ENCODE measurements at places on chromosomes 12 and 14.
A peak's percentile ranks its signal among the peaks of the same experiment; 100 is the strongest.

- DNase-seq, result no peak
These were observed 19.8 kb upstream of the RNASE2 start for GRCh38 chr14:20935303-20935984.

DNA sequence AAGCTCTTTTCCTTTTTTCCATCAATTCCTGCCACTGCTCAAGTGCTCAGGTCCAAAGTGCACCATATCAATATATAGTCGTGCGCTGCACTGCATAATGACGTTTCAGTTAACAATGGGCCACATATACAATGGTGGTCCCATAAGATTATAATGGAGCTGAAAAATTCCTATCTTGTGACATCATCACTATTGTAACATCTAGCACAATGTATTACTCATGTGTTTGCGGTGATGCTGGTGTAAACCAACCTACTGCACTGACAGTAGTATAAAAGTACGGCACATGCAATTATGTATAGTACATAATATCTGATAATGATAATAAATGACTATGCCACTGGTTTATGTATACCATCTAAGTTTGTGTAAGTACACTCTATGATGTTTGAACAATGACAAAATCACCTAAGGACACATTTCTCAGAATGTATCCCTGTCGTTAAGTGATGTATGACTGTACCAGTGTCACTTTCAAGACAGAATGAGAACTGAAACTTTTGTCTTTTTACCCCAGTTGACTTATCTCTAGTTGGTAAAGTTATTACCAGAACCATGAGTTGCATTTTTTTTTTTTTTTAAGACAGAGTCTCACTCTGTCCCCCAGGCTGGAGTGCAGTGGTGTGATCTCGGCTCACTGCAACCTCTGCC is 53.7 kb upstream of the INSM2 start:
- DNase-seq, result no peak

DNA sequence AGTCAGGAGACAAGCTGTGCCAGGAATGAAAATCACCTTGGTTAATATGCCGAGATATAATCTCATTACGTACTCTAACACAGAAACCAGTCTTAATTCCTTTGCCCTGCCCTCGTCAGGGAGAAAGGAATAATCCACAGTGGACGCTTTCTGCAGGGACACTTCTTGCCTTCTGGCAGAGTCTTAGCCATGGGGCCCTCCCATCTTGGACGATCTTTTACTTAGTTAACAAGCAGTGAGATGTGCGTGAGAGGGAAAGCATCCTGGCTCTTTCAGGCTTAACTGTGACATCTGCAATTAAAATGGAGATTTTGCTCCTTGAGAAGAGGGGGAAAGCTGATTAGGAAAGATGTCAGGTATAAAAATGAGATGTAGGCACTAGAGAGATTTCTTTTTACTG is 246.4 kb downstream of the TMEM132C start:
- DNase-seq, result no peak

DNA sequence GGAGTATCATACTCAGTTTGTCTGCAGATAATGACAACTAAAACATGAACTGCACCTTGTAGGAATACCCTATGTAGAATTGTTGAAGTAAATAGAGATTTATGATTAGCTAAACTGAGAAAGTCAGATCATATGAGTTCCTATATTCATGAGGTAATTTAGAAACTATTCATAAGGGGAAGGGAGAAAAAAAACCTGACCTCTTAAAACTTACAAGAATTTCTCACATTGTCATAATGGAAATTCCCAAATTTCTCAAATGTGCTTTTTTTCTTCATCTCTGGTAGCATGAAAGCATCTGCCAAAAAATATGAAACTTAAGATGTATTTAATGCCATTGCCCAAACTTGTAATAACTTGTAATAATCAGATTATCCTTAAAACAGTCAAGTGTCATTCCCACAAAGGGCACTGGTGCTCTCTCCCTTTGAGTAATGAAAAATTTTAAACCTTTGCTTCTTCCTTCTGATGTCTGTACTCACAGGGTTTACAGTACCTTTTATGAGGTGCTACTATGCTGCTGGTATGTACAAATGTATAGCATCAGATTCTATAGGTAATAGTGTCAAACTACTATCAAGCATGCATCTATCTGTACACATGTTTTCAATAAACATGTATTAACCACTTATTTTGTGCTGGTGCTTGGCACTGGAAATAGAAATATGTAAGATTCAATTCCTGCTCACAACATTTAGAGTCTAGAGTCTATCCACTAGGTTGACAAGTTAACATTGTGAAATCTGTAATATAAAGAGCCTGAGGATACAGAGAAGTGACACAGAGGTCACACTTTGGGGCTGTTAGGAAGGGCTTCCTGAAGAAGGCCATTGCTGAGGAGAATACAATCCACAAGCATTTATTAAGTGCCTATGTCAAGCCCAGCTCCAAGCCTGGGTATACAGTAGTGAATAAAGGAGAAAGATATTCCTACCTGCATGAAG is 17.4 kb upstream of the DRAM1 start:
- DNase-seq, result no peak

DNA sequence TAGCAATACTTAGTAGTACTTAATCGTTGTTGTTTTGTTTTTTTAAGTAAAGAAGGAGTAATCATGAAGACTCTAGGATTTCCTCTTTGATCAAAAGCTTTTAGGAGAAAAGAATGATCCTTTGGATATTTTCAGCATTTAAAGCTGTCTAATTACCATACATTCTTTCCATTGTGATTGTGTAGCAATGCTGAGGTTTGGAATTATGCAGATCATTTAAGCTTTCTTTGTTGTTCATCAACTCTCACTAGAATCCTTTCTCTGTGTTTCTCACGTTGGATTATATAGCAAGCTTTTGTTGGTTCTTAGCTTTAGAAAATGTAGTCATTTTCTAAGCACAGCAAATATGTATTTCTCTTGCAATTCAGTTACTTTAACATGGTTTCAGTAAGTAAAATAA is 25.8 kb downstream of the CCDC91 start:
- DNase-seq, result no peak

DNA sequence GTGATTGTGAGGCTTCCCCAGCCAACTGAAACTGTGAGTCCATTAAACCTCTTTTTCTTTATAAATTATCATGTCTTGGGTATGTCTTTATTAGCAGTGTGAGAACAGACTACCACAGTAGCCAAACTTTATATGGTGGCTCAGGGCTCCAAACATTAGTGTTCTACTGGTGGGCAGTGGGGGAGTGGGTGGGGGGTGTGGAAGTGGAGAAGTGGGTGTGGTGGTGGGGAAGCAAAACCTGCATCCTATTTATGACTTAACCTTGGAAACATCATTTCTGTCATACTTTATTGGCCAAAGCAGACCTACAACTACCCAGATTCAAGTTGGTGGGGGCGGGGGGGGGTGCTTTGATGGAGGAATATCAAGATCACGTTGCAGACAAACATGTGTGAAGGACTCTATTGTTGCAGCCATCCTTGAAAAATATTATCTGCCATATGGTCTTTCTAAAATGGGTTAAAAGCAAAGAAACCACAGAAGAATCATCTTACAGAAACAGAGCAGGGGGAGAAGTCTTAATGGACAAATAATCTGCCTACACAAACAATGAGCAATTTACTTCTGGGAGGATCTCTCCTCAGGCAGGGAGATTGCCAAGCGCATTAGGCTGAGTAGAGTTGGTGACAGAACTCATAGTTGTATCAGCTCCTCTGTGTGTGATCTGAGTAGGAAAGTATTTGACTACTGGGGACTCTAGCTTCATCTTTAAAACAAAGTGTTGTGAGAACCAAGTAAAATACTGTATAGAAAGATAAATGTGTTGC is 1.4 kb upstream of the PWP1 start:
- no peak for DNase-seq

GRCh38 chr14:89015016-89015415 is 190.6 kb downstream of the TTC8 start:
- DNase-seq, result no peak

GRCh38 chr14:77605392-77605972 is 11.0 kb downstream of the SPTLC2 start:
- no peak for DNase-seq

- DNase-seq, result no peak
These were observed 11.6 kb upstream of the PPP1CC start for GRCh38 chr12:110754101-110754793.

DNA sequence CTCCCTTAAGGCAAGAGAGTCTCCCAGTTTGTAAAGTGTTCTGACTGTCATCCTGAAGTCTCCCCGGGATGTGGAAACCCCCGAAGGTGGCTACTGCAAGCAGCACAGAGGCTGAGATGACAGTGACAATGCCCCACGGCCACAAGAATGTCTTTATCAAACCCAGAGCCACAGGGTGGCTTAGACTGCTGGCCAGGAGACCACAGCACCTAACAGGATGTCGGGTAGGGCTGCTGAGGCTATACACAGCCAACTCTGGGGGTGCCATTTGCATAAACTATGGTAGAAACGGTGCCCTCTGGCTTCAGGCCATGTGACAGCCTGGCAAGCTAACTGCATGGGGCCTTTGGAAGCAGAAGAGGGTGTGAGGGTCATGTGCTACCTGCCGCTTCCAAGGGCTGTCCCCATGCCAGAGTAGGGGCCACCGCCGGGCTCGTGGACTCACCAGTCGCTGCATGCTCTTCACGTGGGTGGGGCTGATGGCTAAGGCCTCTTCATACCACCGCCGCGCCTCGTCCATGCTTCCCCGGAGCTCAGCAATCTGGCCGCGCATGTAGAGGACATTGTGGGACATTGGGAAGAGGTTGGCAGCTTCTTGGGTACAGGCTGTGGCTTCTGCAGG is 180.9 kb downstream of the CALM1 start:
- no peak for DNase-seq

DNA sequence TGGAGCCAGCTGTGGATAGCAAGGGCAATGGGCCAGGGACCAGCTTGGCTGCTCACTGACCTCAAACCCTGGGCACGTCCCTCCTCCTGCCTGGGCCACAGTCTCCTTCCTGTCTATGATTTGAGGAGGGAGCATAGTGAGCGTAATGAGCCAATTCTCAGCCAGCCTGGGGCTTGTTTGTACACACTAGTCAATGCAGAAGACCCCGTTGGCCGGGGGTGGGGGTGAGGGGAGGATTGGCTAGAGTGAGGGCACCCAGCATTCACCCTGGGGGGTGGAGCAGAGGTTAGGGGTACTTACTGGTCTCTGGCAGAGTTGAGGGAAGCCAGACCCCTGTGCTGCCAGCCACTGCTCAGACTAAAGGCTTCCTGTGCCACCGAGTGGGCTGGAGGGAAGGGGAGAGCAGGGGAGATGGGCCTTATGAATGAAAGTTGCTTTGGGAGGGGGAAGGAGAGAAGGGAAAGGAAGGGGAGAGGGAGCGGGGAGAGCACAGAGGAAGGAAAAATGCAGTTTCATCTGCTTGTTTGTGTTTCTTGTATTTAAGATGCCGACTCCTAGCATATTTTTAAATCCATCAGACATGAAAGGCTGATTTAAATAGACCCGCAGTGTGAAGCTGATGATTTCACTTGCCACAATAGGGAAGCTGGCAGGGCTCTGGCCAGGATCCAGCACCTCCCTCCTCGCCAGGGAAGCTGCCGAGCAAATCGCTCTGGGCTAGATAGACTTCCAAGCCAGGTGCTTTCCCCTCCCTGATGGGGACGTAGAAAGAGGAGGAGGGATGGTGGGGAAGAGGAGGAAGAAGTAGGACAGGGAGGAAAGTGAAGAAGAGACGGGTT is 114.0 kb downstream of the PRMT8 start:
- peak; percentile 50 for DNase-seq

DNA sequence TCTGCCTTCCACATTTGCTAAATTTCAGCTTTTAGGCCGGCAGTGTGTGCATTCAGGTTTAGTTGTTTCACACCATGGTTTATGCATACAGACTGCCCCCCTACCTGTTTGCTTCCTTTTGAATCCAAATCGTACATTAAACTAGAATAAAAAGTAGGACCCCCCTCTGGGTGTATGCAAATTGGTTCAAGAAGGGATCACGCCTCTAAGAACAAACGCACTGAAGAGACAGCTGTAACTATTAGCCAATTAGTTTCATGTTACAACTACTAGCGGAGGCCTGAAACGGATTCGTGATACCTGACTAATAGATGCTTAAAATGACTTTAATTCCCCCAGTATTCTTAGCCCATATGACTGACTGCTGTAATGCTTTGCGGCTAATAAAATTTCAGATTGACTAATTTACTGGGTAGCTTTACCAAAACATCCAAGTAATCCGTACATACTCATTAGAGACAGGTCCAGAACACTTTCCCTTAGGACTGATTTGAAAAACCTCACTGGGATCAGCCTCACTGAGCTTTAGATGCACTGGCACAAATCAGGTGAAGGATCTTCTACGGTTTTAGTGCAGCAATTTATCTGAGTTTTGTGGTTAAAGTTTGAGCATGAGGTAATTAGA is 411.8 kb downstream of the NPAS3 start:
- DNase-seq, result no peak

DNA sequence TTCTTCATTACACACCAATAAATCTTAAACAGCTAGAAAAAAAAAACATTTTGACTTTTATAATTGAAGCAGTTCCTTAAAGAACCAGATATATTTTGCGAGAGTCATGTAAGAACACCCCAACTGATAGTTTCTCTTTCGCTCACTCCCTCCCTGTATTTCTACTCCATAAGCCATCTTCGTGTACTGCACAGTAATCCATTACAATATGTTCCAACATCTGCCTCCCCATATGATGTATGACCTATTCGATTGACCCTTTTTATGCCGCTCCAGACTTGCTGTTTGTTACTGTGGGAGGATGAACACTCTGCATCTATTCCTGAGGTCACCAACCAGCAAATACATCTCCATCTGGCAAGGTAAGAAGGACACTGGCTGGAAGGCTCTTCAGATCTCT is 331.7 kb downstream of the SOX5 start:
- no peak for DNase-seq

- no peak for DNase-seq
These were observed at the start of gene CLEC4A for GRCh38 chr12:8123124-8123912. TSS of gene CLEC4A (plus strand) at chr12:8123617. CDS start at chr12:8123879, 262 bp downstream.

- no peak for DNase-seq
These were observed 30.0 kb upstream of the STAB2 start for GRCh38 chr12:103556890-103557627.

- no peak for DNase-seq
These were observed 274.9 kb downstream of the PAWR start for GRCh38 chr12:79415746-79416435.

DNA sequence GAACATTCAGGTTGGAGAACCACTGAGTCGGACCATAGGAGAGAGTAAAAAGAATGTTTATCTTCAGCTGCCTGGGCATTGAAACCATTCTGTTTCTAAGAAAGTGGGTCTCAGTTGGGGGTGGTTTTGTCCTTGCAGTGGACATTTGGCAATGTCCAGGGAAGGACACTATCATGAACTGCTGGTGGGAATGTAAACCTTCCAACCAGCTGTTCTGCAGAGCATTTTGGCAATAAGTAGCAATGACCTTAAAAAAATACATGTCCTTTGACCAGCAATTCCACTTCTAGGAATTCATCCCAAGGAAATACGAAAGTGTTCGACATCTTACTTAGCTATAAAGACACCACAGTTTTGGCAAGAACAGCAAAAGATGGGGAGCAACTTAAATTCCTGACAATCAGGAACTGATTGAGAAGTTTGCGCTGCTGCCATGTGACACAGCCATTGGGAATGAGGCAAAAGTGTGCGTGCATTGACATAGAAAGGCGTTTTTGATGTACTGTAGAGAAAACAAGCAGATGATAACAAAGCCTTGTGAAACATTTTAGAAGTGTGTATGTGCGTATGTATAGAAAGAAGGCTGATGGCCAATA is 82.9 kb upstream of the MAP1LC3B2 start:
- DNase-seq, result no peak

Measured in ureter (tissue), 1 donor.